ENCODE measurements at places on chromosomes 7 and 10. TPM values are rescaled to one million over a fixed set of nuclear protein-coding genes. Genes with fewer than 3 reads are reported as not detected.

Gene NRP1
- total RNA-seq = 2.1 TPM

- DNase-seq = no peak
Observed at GRCh38 chr10:120770496-120770895, 80.7 kb upstream of the WDR11 start.

- DNase-seq = no peak
Observed at GRCh38 chr7:85160223-85160622, 26.6 kb downstream of the SEMA3D start.

- DNase-seq = no peak
Observed at GRCh38 chr10:119498889-119499676, 43.4 kb downstream of the RGS10 start.

Gene BAZ1B
- 44.6 TPM for total RNA-seq

Gene PON1
- not detected for total RNA-seq

DNA sequence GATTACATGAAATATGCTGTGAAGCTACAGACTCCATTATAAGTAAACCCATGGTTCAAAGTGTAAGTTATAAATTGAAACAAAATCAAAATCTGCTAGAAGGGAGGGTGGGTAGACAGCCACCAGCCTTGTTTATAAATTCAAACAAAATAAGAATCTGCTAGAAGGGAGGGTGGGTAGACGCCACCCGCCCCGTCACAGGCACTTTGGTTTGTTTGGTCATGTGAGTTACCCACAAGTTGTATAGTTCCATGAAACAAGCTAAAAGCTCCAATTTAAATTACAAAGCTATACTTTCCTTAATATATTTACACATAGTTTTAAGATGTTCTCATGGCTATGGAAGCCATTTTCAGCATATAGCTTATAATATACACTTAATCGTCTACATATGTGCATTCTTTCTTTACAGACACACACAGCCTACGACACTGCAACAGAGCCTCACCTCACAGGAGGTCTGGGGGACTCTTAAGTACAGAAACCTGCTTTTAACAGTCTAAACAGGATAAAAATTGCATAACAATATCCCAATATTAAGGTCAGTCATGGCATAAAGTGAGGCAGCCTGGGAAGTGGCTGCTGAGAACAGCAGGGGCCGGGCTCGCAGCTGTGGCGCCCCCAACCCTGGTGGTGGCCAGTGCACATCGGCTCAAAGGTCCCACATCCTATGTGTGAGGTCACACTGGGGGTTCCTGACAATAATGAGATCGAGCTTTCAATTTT is 28.1 kb upstream of the NCAPG2 start:
- DNase-seq = peak; percentile 76

GRCh38 chr10:69497611-69498390 is 46.5 kb downstream of the TSPAN15 start:
- DNase-seq = no peak

- DNase-seq = no peak
Observed at GRCh38 chr10:58897236-58897635, 279.2 kb upstream of the PHYHIPL start.

GRCh38 chr7:108247614-108248013 is 117.5 kb upstream of the LAMB4 start:
- no peak for DNase-seq

Gene MRC1
- total RNA-seq = 0.17 TPM

- no peak for DNase-seq
Observed at GRCh38 chr7:13948019-13948801, 41.3 kb downstream of the ETV1 start.

Gene AASS
- total RNA-seq = 28.0 TPM

Gene TRIM73
- total RNA-seq = 1.4 TPM

Gene GBX1
- 0.62 TPM for total RNA-seq

Gene ECHDC3
- total RNA-seq = 57.9 TPM

Gene SLC16A12
- total RNA-seq = 4.1 TPM

DNA sequence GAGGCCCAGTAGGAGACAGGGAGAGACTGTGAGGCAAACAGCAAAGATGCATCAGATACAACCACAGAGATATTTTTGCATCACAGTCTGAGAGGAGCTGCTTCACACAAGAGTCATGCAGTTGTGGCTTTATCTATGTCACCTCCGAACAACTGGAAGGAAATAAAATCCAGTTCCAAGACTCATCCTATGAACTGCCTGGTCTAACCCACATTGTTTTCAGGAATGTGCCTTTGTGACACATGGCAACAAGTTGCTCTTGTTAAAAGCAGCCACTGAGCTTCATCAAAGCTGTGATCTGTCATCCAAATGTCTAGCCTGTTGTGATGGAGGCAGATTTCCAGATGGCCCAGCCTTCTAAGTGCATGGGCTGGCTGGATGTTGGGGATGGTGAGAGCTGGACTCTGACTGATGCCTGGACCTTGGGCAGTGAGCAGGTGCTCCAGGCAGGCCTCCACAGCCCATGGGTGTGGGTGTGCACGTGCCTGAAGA is 255.0 kb downstream of the BMPER start:
- no peak for DNase-seq

Gene FFAR4
- not detected for total RNA-seq

- DNase-seq = no peak
Observed at GRCh38 chr10:20535897-20536881, 360.9 kb downstream of the NEBL start.

Gene DYNC1I1
- total RNA-seq = 1.4 TPM
